ENCODE measurements at places on chromosomes 11 and 22.

GRCh38 chr22:23250056-23250784 lies 69.9 kb downstream of the BCR start:
- no peak for DNase-seq

- no peak for DNase-seq
These were observed 12.3 kb upstream of the BID start for GRCh38 chr22:17786435-17787161.

- peak; percentile 92 for DNase-seq
These were observed at the start of gene WBP2NL for GRCh38 chr22:41998361-41999261. TSS of gene WBP2NL (plus strand) at chr22:41998788. CDS start at chr22:41998819, 31 bp downstream.

DNA sequence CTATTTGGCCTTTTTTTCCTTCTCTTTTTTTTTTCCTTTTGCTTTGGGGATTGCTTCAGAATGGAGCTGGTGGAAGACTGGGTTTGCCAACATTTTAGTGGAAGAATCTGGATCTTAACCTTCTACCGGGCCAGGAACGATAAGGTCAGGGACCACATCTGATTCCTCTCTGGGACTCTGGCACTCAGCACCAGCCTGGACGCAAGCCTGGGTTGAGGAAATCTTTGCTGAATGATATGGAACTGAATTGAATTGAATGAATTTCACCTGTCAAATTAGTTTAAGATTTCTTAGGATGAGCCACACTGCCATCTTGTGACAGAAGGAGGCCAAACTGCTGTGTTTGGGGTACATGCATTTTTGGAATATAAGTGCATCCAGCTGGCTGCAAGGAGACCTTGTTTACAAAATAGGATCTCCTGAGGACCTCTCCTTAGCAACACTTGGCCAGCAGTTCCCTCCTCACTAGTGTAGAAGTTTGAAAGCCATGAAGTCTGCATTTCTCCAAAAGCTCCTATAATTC lies 30.4 kb downstream of the TPBGL start:
- DNase-seq: no peak

GRCh38 chr11:75734491-75735180 lies 17.0 kb downstream of the MOGAT2 start:
- DNase-seq: no peak

- no peak for DNase-seq
These were observed 13.9 kb upstream of the B3GAT1 start for GRCh38 chr11:134425816-134426536.

DNA sequence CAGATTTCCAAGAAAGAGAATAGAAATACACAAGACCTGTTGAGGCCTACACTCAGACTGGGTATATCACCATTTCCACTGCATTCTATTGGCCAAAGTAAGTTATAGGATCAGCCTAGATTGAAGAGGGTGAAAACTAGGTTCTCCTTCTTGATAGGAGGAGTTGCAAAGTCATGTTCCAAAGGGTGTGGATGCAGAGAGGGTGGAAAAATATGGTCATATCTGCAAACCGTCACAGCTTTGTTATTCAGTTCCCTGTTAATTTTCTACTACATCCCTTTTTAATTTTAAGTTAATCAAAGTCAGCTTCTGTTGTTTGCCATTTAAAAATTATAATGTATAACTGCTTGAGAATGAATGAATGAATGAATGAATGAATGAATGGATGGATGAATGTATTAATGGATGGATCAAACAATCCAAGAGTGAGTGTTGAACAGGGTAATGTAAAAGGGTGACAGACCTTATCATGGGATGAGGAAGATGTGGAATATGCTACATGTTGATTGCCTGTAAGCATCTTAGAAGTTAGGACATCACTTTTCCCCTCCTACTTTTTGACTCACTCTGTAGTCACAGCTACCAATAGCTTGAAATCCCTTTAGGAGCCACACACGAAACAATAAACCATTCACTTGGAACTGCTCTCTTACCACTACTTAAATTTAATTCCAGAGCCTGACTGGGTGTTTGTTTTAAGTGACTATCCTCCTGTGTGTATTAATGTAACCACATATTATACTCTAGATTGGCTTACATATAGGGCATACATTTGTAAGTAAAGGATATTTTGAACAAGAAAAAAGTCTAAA lies 121.5 kb downstream of the CCDC34 start:
- DNase-seq: no peak

- DNase-seq: no peak
These were observed 188.0 kb downstream of the OR4C45 start for GRCh38 chr11:50220651-50221050.

- DNase-seq: no peak
These were observed 54.7 kb downstream of the SGSM3 start for GRCh38 chr22:40425082-40425481.

DNA sequence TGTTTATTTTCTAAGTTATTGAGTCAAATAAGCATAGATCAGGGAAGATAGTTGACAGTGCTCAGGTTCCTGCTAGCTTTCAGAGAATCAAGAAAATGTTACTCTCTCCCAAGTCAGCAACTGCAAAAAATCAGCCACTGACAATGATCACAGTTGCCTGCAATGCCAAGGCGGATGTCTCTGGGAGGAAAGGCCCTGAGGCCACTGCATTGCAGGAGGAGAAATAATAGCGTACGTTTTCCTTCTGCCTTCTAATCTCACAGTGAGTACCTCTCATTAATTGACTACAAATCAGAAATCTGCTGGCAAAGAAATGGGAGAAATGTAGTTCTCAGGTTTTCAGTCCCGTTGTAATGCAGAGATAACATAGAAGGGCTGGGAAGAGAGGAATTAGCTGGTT lies 54.0 kb upstream of the SPON1 start:
- DNase-seq: no peak

- DNase-seq: no peak
These were observed 27.6 kb downstream of the KCTD17 start for GRCh38 chr22:37079158-37079557.
